GM18507 (cell line): ENCODE measurements at places on chromosomes 1 and 21.

- no peak for DNase-seq
These were observed 19.1 kb upstream of the KCNA10 start for GRCh38 chr1:110538075-110538474.

- no peak for DNase-seq
These were observed 13.9 kb downstream of the SH3BP5L start for GRCh38 chr1:248811514-248812490.

- no peak for DNase-seq
These were observed 280.7 kb downstream of the TM2D1 start for GRCh38 chr1:61444288-61444687.

GRCh38 chr1:44347280-44347679 lies 7.8 kb downstream of the ERI3 start:
- DNase-seq: no peak

DNA sequence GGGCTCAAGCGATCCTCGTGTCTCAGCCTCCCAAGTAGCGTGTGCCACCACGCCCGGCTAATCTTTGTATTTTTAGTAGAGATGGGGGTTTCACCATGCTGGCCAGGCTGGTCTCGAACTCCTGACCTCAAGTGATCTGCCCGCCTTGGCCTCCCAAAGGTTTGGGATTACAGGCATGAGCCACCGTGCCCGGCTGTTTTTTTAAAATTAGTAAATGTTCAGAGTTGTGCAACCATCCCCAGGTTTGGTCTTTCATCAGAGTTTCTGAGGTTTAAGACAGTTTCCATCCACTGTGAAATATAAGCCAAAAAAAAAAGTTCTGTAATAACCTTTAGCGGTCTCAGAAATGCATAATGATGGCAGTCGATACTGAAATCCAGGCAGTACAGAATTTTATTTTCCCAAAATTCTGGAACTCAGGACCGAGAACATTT lies 550 bp upstream of the SYT11 start:
- DNase-seq: no peak

GRCh38 chr1:8629241-8630091 lies 188.0 kb downstream of the RERE start:
- peak; percentile 30 for DNase-seq

- DNase-seq: no peak
These were observed 116.8 kb downstream of the NME7 start for GRCh38 chr1:169250795-169251194.

- no peak for DNase-seq
These were observed 136.2 kb downstream of the RHOU start for GRCh38 chr1:228871314-228872061.

DNA sequence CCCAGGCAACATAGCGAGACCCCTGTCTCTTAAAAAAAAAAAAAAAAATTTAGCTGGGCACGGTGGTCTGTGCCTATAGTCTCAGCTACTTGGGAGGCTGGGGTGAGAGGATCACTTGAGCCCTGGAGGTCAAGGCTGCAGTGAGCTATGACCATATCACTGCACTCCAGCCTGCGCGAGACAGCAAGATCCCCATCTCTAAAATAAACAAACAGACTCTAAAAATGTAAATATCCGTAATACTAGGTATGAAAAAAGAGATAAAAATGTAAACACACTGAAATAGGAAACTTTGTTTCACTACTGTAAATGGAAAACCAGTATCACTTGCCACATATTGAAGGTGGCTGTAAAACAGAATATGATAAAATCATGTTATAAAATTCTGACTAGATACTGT lies 17.2 kb downstream of the ADAR start:
- DNase-seq: no peak

GRCh38 chr1:164746632-164747031 lies 187.6 kb downstream of the PBX1 start:
- no peak for DNase-seq

GRCh38 chr1:55127827-55128343 lies 87.3 kb downstream of the USP24 start:
- DNase-seq: no peak

DNA sequence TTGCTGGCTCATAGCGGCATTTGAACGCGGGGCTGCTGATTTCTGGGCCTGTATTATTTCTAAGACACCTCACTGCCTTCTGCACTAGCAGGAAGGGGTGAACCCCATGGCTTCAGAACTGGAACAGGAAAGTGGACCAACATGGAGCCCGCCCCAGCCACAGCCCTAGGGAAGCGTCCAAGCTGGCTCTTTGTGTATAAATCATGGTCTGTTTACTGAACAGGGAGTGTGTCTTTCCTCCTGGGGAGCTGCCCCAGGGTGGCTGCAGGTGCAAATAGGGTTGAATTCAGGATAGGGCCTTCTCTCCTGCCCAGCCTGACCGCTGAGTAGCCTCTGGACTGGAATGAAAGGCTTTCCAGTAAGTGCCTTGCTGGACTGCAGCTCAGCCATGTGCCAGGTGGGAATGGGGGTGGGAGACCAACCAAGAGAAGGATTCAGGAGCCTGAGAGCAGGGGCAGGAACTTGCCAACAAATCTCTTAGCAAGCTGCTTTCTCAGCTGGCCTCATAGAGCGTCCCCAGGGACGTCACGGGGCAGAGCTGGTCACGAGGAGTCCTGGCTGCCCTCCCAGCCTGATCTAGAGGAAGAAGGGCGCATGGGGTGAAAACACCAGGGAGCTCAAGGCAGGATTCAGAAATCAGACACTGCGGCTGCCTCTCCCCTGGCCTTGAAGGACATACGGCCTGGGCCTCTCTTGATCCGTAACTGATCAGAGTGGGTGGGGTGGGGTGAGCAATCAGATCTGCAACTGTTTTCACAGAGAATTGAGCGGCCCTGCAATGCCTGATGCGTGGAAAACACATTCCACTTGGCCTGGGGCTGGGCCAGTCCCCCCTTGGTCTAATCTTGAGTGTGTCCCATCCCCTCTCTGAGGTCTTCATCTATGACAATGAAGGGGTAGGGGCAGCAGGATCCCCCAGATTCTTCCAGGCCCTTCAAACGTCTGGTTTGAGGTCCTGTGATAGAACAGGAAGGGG lies 56.5 kb upstream of the SELENON start:
- DNase-seq: no peak

GRCh38 chr21:37226041-37226920 lies 40.9 kb downstream of the VPS26C start:
- DNase-seq: no peak

GRCh38 chr1:161082996-161083747 lies 6.2 kb downstream of the NECTIN4 start:
- DNase-seq: no peak

GRCh38 chr1:54583307-54583686 lies 35.3 kb downstream of the ACOT11 start:
- DNase-seq: no peak

DNA sequence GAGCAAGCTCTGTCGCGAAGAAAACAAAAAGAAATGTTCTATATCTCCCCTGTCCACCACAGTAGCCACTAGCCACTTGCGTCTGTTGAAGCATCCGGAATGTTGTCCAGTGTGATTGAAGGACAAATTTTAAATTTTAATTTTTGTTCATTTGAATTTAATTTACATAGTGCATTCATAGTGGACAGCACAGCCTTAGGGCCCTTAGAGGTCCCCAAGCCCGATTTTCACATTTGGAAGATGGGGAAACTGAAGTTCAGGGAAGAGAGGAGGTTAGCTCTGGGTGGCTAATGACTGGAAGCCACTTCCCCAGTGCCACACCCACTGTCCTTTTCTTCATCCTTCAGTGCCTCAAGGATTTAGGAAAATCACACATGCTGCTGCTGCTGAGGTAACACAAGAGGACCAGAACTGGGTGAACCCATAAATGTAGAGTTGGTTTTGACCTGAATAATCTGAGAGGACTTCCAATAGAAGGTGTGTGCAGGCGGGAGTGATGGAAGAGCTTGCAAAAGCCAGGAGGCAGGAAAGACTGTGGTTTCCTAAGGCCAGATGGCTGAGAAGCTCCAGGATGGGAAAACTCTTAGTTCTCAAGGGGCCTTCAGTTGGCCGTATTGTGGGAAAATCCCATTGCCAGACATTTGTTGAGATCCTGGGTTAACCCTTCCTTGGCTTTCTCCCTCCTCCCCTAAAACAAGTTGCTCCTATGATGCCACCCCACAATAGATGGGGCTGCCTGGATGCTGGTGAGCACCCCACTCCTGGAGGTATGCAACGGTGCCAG lies 49.5 kb downstream of the TRIM11 start:
- no peak for DNase-seq
